ENCODE measurements at places on chromosomes 3 and 15.

- no peak for DNase-seq
These were observed 48.8 kb downstream of the PDZRN3 start for GRCh38 chr3:73575953-73576352.

DNA sequence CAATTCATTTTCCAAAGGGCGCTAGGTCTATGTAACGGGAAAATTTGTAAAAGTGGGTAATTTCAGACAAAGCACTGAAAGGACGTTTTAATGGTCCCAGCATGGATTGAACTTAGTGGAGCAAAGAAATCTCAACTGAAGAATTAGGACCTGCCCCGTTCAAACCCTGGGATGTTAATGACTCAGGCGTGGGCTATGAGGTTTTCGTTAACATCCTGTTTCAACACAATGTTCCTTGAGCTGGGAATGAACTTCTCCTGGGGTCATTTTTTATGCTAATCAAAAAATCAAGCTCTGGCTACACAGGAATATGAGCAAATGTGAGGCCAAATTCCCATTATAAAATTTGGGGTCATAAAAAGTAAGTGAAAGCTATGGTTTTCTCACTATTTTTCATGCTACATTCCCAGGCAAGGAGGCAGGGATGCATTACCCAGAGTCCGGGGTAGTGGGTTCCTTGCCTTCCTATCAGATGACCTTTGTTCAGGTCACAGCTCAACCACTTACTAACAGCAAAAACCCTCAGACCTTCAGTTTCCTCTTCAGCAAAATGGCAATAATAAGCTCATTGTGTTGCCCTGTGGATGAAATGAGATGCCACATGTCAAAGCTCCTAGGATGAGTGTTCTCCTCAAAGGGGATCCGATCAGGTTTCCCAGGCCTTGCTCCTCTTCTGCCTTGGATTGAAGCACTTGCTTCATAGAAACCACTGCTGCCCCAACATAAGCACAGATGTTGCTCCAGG lies 271.4 kb downstream of the ARRDC4 start:
- DNase-seq = no peak

GRCh38 chr3:122533931-122534334 lies 19.2 kb upstream of the KPNA1 start:
- DNase-seq = no peak

GRCh38 chr3:126677862-126678503 lies 23.1 kb upstream of the TXNRD3 start:
- no peak for DNase-seq

DNA sequence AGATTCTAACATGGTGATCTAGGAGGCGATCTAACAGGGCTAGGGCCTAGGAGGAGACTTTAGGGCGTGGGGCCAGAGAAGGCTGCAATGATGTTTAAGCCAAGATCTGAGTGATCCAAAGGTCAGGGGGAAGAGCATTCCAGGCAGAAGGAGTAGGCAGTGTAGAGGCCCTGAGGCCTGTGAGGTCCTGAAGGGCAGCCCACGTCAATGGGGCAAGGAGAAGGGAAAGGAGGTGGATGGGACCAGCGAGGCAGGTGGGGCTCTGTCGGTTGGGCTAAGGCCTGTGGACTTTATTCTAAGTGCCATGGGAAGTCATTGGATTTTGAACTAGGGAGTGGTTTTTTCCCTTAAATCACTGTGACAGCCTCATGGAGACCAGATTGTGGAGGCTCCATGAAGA lies 10.2 kb upstream of the DNAH1 start:
- no peak for DNase-seq

- DNase-seq = no peak
These were observed 165.4 kb upstream of the ZPLD1 start for GRCh38 chr3:102269406-102269805.

DNA sequence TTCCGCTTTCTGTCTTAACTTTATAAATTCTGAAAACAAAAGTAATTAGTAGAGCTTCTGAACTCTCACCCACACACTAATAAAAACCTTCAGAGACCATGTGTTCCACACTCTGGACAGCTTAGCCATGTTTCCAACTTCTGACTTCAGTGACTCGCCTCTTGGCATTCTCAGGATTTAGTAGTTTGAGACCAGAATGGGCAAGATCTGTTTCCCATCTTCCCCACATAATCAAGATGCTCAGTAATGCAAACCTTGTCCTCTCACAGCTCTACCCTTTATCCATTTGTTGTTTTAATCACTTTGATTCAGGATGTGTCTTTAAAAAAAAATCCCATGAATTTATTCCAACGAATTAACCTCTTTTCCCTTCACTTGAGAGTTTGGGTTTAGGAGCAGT lies 166.6 kb upstream of the SLC24A5 start:
- no peak for DNase-seq

GRCh38 chr3:15948388-15948787 lies 150.6 kb upstream of the ANKRD28 start:
- no peak for DNase-seq

- no peak for DNase-seq
These were observed 2.1 kb upstream of the ACKR4 start for GRCh38 chr3:132595014-132595413.

- DNase-seq = no peak
These were observed 356.5 kb downstream of the TBL1XR1 start for GRCh38 chr3:176840641-176841286.

GRCh38 chr15:81282911-81283310 lies 41.0 kb downstream of the STARD5 start:
- DNase-seq = no peak

GRCh38 chr3:102194760-102195159 lies 240.1 kb upstream of the ZPLD1 start:
- DNase-seq = no peak

Data from stimulated activated CD8-positive, alpha-beta memory T cell treated with anti-CD3 and anti-CD28 coated beads, Interleukin-7, amount 100 ng/mL, for 1 hour (primary cell).